DND-41 (cell line): ENCODE measurements at places on chromosomes 6 and 20.

- DNase-seq = no peak
These were observed 400.6 kb downstream of the ESR1 start for GRCh38 chr6:152207915-152208714.

- DNase-seq = no peak
These were observed 533.6 kb downstream of the HAO1 start for GRCh38 chr20:7406671-7407070.

- DNase-seq = no peak
These were observed 945.8 kb upstream of the ADGRB3 start for GRCh38 chr6:67689329-67689728.

DNA sequence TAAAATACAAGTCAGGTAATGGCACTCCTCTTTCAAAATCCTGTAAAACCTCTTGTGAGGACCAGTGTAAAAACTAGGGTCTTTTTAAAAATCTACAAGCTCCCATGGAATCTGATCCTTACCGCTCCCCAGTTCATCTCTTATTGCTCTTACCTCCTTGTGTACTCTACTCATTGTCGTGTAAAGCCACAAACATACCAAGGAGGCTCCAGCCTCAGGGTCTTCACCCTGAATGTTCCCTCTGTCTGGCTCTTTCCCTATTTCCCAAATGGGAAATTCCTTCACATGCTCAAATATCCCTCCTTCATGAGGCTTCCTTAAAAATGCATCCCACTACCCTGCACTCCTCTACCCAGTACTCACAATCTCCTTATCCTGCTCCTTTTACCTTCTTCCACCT, 67.1 kb downstream of the TASP1 start:
- DNase-seq = no peak

- no peak for DNase-seq
These were observed 195.4 kb downstream of the ASCC3 start for GRCh38 chr6:100685747-100686146.

DNA sequence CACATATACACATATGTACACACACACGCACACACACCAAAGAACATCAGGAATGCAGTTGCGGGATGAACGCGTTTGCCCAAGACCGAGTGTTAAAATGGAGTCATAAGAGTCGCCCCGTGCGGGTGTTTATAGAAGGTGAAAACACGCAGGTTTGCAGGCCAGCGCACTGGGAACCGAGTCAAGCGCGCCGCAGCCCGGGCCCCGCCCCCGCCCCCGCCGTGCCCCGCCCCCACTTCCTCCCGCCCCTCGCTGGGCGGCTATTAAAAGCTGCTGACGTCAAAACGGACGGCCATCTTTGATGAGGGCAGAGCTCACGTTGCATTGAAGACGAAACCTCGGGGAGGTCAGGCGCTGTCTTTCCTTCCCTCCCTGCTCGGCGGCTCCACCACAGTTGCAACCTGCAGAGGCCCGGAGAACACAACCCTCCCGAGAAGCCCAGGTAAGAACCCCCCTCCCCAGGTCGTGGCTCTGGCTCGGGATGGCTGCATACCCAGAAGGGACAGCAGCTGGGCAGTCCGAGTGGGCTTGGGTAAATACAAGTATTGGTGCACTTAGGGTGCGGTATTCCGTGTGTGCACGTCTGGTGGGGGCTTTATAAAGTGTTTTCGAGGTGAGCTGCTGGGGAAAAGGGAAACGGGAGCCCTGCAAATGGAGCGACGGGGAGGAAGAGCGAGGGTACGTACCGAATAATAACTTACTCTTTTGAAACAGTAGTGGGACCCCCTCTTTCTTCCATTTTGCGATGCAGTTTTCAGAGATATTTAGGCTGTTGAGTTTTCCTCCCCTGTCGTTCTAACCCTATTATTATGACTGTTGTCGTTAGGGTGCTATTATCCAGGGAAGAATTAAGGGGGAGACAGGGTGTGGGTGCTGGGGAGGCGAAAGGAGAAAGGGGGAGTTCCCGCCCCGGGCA, at the start of gene SNAP25:
TSS of gene SNAP25 (plus strand) at position 295 of the 916 bp plus-strand sequence. CDS start 56,662 bp downstream, outside the sequence.
- no peak for DNase-seq

- DNase-seq = no peak
These were observed at the start of gene PRND for GRCh38 chr20:4721719-4722118. TSS of gene PRND (plus strand) at chr20:4721909. CDS start at chr20:4724552, 2,643 bp downstream.

DNA sequence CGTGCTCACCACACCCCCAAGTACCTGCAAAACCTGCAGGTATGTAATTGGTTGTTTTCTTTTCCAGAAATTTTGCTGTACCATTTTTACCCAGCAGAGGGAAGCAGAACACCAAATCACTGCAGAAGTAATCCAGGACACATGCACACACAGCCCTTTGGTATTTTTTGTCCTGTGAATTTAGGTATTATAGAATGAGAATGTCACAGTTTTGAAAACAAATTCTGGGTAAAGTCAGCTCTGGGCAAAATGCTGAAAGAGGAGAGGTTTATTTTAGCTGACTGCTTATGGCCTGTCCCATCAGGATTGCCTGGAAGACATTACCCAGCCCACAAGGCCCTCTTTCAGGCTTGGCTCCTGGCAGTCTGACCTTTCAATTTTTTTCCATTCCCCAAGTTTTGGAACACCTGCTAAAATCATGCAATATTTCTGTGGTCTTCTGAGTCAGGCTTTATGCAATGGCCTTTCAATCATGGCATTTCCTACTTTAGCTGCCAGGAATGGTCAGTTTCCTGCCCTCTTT, 3.5 kb upstream of the EFHC1 start:
- DNase-seq = peak; percentile 54

GRCh38 chr20:43916073-43916880, 1.6 kb downstream of the TOX2 start:
- no peak for DNase-seq

DNA sequence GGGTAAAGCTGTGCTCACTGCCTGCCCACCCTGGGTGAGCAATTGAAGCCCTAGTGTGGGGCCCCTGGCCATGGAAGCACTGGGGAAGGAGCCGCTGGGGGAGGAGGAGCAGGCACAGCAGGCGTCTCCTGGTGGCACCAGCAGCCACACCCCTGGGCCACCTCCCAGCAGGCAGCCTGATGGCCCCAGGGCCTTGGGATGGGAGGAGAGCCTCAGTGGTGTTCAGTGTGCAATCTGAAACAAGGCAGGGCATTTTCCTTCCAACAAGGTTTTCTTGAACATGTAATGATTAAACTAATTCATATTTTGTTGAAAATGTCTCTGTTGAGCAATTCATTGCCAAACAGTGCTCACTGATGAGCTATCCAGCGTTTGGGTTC, 151.0 kb downstream of the ZDHHC14 start:
- no peak for DNase-seq

- no peak for DNase-seq
These were observed 35.7 kb downstream of the KCNQ5 start for GRCh38 chr6:72657407-72658197.

GRCh38 chr6:146289816-146290588, 253.6 kb upstream of the RAB32 start:
- no peak for DNase-seq

GRCh38 chr20:57999465-58000111, 228.9 kb downstream of the ANKRD60 start:
- peak; percentile 24 for DNase-seq

DNA sequence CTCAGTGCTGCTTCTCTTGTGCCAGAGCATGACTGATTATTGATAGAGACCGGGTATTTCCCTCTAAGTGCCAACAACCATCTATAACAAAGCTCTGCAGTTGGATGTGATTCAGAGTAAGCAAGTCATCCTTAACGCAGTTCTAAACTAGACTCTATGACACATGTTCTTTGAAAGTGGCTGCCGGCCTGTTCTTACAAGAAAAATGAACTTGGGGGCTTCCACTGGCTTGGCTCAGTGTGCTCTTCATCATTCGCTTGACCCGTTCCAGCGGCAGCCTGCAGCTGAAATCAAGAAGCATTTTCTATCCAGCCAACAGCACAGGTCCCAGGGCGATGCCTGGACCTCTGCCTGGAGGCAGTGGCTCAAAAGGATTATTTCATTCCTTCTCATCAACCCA, 29.8 kb downstream of the GFOD1 start:
- no peak for DNase-seq

- no peak for DNase-seq
These were observed 20.1 kb downstream of the REV3L start for GRCh38 chr6:111462770-111463391.

- DNase-seq = no peak
These were observed 43.2 kb upstream of the PNRC1 start for GRCh38 chr6:89037141-89037900.

DNA sequence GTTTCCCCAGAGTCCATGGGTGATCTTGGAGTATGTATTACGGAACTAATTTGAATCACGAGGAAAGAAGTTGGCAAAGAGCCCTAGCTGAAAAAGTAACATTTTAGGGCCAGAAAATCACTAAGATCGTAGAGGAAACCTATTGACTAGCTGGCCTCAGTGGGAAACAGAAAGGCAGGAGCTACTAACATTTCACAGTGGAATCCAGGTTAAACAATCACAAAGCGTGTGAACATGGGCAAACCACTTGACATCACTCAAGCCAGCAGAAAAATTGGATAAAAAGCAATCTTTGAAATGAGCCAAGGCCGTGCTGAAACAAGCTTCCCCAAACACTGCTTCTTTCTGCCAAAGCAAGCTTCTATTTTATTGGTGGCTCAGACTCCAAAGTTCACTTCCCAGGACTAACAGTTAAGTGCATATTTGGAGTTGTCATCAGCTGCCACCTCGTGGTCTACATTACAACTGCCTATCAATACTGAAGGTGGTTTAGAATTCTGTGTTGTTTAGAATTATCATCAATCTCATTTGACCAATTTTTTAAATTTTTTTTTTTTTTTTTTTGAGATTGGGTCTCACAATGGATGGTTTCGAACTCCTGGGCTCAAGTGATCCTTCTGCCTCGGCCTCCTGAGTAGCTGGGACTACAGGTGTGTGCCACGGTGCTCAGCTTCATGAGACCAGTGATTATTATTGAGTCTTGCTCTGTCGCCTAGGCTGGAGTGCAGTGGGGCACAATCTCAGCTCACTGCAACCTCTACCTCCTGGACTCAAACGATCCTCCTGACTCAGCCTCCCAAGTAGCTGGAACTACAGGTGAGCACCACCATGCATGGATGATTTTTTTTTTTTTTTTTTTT, 10.6 kb downstream of the RPS10 start:
- DNase-seq = peak; percentile 42

DNA sequence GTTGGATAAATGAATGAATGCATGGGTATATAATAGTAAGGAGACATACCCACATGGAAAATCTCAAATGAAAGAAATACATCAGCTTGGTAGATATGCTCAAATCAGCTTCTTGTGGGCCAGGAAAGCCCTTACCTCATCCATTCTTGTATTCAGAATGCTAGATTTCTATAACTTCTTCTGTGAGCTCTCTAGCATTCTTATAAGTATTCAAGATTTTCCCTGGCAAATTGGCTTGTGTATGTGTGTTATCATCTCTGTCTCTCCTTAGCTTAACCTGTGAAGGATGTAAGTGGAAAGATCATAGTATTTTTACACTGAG, 100.8 kb downstream of the OR2B2 start:
- DNase-seq = no peak

GRCh38 chr6:144990784-144991183, 705.6 kb downstream of the UTRN start:
- no peak for DNase-seq

- no peak for DNase-seq
These were observed 128.6 kb downstream of the F13A1 start for GRCh38 chr6:6191909-6192308.

DNA sequence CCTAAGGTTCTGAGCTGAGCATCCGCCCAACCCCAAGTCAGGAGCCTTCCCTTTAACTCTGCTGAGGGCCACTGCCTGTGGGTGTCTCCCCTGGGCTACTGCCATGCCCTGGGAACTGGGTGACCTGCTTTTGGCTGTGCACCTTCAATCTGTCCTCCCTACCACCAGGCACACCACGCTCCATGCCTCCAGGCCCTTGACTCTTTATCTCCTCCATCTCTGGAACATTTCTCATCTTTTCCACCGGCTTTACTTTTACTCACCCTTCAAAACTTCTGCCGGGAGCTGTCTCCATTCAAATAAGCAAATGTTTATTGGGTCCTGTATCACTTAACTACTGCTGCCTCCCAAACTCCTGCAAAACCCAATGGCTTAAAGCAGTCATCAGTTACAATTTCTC, 83.3 kb upstream of the NHSL1 start:
- DNase-seq = no peak

GRCh38 chr6:65280060-65280459, 427.0 kb downstream of the EYS start:
- DNase-seq = no peak
